ENCODE measurements at places on chromosomes 7 and 10.

DNA sequence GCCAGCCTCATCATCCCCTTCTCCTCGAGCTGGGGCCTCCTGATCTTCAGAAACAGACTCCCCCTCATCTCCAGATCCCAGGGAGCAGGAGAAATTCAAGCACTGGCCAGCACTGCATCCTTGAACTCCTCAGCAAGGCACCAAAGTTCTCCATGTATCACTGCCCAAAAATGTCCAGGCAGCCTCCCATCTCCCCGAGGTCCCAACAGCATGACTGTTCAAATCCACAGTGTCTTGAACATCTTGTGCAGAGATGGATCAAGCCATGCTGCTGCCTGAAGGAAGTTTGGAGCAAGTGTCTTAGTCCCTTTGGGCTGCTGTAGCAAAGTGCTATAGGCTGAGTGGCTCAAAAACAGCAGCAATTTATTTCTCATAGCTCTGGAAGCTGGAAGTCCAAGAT, 115.5 kb upstream of the GALNT17 start:
- DNase-seq, result no peak

DNA sequence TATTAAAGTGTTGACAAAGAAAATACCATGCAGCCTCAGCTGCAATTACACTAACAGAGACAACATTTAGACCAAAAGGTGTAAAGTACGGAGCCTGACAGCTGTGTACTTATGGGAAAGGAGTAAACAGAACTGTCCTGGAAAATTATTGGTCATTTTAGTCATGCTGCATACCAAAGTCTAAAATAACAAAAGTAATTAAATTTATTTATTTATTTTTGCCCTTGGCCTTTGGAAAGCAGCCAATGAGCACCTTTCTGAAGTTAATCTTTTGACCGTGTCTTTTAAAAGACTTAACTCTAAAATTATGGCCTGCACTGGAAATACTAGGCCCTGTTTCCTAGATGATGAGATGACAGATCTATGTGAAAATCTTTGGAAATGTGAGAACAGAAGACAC, 597.6 kb downstream of the NXPH1 start:
- DNase-seq, result no peak

DNA sequence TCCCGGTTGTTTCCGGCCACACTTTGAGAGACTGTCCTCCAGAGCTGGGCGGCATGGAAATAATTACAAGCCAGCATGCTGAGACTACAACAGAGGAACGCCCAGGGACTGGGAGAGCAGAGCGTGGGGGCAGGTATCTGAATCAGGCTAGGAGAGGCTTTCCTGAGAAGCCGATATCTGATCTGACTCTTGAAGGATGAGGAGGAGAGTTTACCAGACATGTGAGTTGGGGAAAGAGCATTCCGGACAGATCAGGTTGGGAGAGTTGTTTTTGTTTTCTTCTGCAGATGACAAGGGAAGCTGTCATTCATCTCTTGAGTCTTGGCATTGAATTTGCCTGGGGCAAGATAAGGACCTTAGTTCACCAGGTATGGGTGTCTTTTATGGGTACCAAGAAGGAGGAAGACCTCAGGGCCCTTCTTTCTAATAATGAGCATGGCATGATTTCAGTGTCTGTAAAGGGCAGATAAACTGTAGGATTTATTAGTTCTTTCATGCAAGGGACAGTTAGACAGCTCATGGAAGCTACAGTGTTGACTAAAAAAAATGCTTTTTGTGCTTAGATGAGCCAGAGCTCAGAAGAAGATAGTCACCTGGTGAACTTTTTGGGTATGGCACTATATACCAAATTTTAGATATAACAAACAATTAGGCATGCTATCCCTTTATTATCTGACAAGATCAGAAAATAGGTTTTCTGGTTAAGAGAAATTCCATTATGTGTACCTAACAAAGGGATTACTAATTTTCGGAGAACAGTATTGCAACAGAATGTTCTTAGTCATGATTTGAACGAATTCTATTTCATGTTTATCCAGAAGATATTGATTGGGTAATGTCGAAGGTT, 36.2 kb downstream of the WBP1L start:
- DNase-seq, result no peak

GRCh38 chr7:120741371-120742042, 116.4 kb downstream of the TSPAN12 start:
- DNase-seq, result no peak

DNA sequence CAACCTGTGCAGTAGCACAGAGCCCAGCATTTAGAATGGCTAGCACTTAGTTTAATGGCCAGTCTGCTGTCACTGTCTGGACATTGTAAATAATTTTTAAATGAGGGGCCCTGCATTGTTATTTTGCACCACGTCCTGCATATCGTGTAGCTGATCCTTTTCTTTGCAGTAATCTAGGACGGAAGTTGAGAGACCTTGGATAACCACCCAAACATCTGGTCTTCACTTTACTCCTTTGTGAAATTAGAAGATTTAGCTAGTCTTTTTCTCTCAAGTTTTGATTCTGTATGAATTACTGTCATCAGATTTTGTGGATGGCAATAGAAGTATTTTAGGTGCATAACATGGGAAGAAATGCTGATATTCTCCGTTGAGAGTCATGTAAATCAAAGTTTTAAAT, 1.9 kb downstream of the MIOS start:
- no peak for DNase-seq

- no peak for DNase-seq
Measured at GRCh38 chr10:47456079-47456785, 27.7 kb downstream of the ANXA8 start.

DNA sequence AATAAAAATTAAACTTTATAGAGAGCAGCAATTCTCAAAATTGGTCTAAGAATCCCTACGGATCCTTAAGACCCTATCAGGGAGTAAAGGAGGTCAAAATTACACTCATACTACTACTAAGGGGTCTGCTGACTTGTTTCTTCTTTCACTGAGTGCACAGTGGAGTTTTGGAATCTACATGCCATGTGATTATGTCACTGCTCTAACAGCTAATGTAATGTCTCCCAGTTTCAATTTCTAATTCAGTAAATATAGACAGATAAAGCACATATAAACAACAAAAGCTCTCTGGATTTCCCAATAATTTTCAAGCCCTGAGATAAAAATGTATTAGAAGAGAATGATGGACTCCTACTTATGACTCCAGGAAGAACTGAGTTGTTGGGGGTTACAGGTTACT, 74.6 kb downstream of the WAPL start:
- DNase-seq, result no peak

GRCh38 chr10:123808286-123808685, 83.3 kb downstream of the CPXM2 start:
- no peak for DNase-seq

- DNase-seq, result no peak
Measured at GRCh38 chr7:22872096-22872807, 49.6 kb upstream of the TOMM7 start.

GRCh38 chr10:24938076-24938475, 14.3 kb downstream of the PRTFDC1 start:
- DNase-seq, result no peak

- no peak for DNase-seq
Measured at GRCh38 chr10:129881641-129882040, 82.4 kb downstream of the EBF3 start.

DNA sequence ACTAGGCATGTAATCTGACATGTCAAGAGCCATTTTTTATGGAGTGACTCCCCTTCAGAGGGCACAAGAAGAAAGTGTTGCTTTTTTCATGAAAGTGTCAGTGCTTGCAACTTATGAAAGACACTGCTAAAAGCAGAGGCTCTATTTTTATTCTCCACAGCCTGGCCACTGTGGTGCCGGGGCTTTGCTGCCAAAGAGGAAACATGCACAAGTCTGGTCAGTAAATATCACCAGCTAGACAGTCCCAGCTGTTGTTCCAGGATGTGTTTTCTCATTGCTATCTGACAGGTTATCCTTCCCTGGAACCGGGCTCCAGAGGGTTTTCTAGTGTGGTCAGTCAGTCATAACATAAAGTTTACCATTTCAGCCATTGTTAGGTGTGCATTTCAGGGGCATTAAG, 180.7 kb upstream of the PITRM1 start:
- no peak for DNase-seq

- no peak for DNase-seq
Measured at GRCh38 chr10:94240491-94240890, 122.2 kb downstream of the NOC3L start.

- DNase-seq, result peak; percentile 47
Measured at GRCh38 chr7:94510582-94511496, 1.2 kb downstream of the CASD1 start.

DNA sequence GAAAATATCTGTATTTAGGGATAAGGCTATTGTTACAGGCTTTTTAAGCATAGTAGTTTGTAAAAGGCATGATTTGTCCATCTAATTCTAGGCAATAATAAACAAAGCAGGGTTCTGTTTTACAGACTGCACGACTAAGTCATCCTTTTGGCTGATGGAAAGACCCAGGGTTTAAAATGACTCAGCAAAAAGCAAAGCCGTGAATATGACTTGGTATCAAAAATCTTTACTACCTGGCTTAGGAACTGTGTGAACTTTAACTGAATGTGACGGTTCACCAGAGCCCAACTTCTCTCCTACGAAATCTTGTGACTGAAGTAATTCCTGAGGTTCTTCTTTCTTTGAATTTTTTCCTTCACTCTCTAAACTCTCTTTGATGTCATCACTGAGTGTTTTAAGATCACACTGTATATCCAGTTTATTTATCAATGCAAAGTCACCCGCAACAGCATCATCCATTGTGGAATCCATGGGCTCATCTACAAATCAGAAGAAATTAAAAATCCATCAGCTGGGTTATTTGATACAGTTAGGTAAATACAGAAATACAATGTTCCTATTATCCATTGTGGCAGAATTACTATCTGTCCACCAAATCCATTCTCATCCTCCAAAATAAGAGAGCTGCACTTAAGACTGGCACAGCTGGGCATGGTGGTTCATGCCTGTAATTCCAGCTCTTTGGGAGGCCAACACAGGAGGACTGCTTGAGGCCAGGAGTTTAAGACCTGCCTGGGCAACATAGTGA, 17.0 kb downstream of the ATE1 start:
- DNase-seq, result peak; percentile 58

DNA sequence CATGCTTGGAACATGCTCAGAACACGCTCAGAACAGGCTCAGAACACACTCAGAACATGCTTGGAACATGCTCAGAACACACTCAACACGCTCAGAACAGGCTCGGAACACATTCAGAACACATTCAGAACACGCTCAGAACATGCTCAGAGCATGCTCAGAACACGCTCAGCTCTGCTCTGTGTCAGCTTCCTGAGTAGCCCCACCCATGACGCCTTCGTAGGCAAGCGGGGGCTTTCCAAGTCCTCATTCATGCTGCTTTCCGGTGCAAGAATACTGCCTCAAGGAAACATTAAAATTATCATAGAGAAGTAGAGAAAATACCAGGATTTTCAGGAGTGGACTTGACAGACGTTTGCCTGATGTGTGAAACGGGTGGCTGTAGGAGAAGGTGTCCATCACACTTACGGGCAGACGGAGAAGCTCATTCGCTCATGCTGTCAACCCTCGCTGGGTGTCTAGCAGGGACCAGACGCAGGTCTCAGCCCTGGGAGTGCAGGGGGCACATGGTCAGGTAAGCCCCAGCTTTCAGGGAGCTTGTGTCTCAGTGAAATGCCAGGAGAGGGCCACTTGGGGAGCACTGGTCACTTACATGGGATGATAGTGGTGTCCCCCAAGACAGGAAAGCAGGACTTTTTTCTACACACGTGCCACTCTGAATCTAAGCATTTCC, 24.7 kb downstream of the EN2 start:
- DNase-seq, result no peak

DNA sequence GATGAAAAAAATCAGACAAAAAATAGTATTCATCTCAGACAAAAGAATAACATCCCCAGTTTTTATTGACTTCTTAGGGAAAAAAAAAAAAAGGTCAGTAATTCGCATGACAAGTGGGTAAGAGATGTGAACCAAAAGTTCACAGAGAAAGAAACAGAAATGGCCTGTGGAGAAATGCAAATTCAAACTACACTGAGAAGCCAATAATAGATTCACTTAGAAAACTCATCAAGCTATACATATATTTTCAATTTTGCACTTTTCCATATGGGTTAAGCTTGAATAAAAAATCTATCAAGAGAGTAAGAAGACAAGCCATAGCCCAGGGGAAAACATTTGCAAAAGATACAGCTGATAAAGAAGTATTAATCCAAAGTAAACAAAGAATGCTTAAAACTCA, 28.0 kb downstream of the HERC4 start:
- DNase-seq, result no peak

GRCh38 chr7:137329411-137329810, 14.1 kb downstream of the PTN start:
- DNase-seq, result no peak

DNA sequence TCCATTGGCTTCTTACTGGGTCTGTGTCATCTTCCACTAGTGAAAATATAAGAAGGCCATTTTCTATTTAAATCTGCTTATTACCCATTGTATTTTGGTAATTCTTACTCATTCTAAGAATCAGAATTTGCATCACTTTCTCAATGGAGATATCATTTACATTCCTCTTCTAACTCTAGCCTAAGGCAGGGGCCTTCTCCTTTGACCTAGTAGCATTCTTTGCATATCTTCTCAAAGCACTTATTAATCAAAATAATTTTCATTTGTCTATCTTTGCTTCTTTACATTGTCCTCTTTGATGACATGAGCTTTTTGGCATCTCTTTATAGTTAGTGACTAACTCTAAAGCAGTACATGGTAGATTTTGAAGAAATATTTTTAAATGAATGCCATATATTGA, 400.9 kb upstream of the SEMA3D start:
- no peak for DNase-seq

DNA sequence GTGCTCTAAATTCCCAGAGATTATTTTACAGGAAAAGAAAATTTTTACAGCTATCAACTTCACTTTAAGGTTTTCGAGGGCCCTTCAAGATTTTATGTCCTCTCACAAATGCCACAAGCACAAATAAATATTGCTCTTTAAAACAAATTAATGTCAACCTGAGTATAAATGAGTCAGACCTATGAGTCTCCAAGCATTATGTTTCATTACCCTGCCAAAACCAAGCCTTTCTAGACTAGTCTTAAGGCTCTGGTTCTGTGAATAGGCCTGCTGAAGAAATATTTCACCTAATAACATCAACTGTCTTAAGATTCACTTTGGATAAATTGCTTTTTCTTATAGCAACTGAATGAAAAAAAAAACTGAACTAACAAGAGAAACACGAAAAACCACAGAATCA, 153.0 kb downstream of the PDE1C start:
- DNase-seq, result no peak

DNA sequence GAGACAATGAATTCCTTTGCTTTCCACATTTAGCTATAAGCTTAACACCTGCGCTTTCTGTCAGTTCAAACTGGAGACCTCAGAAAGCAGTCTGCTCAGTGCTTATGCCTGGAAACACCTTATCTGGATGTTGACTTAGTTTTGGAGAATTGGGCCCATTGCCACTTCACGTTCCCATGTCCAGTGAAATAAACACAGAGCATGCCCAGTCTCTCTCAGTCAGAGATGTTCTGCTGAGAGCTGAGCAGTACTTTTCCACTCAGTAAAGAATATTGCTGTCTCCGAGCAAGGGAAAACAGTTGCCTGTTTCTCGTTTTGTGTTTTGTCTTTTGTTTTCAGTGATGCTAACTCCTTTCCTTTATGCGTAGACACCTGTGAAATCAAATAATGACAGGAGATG, 83.2 kb upstream of the PRR15 start:
- DNase-seq, result peak; percentile 63

Data from putamen (tissue), 1 donor.